Suppressor macrophage (primary cell): ENCODE measurements at places on chromosomes 5 and 9.
A peak's percentile ranks its signal among the peaks of the same experiment; 100 is the strongest.

DNA sequence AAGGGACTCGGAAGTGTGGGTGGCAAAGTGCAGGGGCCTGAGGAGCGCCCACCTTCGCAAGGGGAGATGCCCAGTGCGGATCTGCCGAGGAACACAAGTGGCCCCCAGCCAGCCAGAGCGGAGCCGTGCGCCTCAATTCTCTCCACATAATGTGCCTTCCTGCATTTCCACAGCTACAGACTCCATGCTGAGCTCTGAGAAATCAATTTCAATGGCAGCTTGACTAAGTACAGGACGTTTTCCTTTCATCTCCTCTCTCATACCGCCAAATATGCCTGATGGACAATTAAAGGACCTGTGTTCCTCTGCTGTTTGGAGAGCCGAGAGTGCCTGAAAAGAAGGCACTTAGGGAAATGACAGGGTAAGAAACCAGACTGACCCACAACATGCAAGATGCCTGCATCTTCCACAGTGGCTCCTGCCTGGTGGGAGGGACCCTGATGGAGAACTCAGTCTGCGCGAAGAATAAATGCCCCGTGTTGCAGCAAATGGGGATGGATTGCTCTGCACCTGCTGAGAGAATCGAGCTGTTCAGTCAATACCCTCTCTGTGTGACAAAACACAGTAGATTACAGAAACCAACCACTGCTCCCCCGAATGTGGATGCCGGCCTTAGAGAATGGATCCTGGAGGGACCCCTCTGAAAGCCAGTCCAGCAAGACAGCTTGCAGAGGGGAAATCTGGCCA lies 38.6 kb upstream of the OLFM1 start:
- no peak for DNase-seq

- no peak for DNase-seq
Observed at GRCh38 chr9:13269589-13270452, 9.7 kb downstream of the MPDZ start.

DNA sequence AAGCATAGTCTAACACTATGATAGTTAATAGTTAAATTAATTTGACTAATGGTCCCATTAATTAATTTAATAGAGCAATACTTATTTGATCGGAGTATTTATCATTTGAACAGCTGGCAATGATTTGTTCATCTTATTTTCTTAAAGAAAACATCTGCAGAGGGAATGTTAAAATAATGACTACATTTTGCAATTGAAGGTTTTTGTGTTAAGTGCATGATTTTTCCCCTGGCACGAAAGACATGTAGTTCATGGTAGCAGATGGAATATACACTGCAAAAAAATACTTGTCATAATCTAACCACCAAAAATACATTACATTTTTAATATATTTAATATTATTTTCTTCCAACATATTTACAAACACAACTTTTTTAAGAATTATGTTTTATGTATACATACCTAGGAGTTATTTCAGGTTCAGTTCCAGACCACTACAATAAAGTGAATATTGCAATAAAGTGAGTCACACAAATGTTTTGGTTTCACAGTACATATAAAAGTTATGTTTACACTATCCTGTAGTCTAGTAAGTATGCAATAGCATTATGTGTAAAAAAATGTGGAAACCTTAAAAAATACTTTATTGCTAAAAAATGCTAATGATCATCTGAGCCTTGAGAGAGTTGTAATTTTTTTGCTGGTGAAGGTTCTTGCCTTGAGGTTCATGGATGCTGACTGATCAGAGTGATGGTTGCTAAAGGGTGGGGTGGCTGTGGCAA lies 292.6 kb upstream of the DAB2 start:
- no peak for DNase-seq

GRCh38 chr5:18043344-18043743 lies 409.1 kb downstream of the TAF11L14 start:
- DNase-seq, result no peak

- peak; percentile 28 for DNase-seq
Observed at GRCh38 chr5:44536650-44537260, 147.5 kb upstream of the FGF10 start.

- DNase-seq, result peak; percentile 21
Observed at GRCh38 chr5:173065155-173065554, 9.0 kb downstream of the CREBRF start.
